ENCODE measurements at places on chromosomes 2 and 18.

GRCh38 chr2:99072551-99072950 is 69.0 kb upstream of the C2orf15 start:
- no peak for DNase-seq

DNA sequence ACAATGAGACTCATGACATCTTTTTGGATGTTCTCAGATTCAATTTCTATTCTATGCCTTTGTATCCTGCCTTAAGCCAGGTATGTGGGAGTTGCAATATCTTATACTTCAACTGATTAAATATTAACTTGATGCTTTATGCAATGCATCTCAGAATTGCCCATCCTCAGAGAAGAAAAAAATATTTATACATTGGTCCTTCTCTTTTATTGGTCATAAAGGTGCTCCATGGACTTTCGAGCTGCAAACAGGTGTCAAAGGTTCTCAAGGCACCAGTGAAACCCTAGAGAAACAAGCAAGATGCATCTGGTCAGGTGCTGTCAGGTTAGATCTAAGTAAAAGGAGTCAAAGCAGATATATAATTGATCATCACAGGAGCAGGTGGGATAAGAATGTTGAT is 690.5 kb downstream of the PLCL1 start:
- no peak for DNase-seq

- no peak for DNase-seq
Observed at GRCh38 chr2:224407241-224407701, 5.4 kb upstream of the FAM124B start.

- peak; percentile 13 for DNase-seq
Observed at GRCh38 chr18:56973487-56973886, 173.4 kb upstream of the BOD1L2 start.

- no peak for DNase-seq
Observed at GRCh38 chr2:73099486-73099885, 13.3 kb downstream of the RAB11FIP5 start.

DNA sequence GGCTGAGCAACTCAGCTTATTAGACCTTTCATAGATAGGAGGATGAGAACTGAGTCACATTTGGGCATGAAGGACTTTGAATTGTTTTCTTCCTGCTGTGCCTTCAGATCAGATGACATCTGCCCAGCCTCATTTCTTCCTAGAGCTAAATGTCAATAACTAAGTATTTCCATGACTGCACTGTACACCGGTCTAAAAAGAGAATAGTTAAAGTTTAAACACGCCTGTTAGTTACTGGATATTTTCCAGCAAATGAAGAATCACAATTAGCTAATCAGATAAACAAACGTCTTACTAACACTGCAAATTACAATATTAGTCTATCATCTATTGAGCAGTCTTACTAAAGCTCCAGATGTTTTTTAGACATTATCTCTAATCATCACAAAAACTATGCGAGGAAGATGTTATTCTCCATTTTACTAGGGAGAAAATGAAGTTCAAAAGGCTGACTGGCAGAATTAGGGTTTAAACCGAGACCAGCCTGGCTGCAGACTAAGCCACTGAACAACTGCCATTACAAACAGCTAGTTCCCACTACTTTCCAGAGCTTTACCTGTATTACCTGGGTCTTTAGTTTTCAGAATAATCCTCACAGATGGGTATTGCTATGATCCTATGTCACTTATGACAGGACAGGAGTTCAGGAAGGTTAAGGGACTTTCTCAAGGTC is 69.4 kb upstream of the ZNF397 start:
- no peak for DNase-seq

GRCh38 chr2:158079672-158080071 is 22.0 kb upstream of the UPP2 start:
- DNase-seq = peak; percentile 58

- no peak for DNase-seq
Observed at GRCh38 chr2:33272001-33272400, 204.4 kb upstream of the RASGRP3 start.

GRCh38 chr18:71471963-71472725 is 1072.0 kb downstream of the CBLN2 start:
- no peak for DNase-seq

DNA sequence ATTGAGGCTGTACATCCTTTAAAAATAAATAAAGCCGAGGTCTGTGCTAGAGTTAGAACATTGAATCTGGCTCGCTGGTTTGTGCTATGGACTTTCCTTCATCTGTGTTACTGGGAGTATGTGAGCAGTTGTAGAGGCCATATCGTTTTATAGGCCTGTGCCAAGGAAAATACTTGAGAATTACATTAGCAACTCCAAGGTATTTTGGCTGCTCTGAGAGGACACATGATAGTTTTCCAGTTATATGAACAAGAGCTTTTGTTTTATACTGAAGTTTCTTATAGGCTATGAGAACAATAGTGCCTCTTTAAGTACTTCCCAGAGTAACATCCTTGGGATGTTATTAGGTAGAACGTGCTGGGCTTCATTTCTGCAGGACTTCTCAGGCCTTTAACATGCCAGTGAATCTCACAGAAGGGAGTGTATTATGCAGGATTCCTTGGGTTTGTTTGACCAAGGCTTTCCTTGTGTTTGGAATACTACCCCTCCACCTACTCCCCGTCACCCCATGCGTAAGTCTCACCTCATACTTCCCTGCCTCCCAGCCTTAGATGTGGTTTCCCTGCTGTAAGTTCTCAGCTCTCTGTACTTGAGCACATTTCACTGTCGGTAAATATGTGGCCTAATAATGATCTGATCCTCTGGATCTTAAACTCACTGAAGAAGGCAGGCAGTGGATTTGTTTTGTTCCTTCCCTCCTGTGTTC is 21.0 kb downstream of the TCF7L1 start:
- no peak for DNase-seq

GRCh38 chr18:49500201-49500921 is 13.3 kb upstream of the C18orf32 start:
- DNase-seq = no peak

- no peak for DNase-seq
Observed at GRCh38 chr2:54709336-54709809, 14.1 kb upstream of the EML6 start.

DNA sequence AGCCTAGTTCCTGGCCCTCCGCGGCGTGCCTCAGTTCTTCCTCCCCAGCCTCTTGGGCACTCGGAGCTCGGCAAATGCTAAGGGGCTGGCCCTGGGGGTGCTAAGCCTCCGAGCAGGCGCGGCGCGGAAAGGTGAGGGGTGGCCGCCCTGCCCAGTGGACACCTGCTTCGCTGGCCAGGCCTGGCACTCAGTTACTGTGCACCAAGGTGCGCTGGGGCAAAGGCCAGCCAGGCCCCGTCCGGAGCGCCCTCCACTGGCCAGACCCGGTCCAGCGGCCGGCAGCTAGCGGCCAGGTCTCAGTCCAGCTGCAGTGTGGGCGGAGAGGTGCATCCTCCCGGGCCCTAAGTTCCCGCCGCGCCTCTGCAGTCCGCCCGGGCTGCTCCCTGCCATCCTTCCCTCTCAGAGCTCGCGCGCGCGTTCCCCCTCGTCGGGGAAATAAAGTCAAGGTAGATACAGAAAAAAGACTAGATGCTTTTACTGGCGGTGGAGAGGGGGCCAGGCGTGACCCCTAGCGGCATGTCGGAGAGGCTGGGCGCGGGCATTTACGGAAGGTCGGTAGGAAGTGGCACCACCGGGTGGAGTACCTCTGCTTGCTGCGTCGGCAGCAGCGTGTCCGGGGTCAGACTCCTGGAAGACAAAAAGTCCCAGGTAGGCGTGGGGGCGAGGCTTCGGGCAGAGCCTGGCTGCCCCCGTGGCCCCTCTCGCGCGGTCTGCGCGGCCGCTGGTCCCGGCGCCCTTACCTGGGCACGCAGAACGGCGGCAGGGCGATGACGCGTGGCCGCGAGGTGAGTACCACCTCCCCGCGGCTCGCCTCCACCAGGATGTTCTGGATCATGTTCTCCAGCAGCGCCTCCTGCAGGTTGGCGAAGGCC is 9.4 kb upstream of the CRYBA2 start:
- DNase-seq = no peak

GRCh38 chr18:58527285-58527951 is 101.5 kb downstream of the ALPK2 start:
- DNase-seq = no peak

- DNase-seq = no peak
Observed at GRCh38 chr18:74277296-74277695, 14.5 kb downstream of the CYB5A start.

DNA sequence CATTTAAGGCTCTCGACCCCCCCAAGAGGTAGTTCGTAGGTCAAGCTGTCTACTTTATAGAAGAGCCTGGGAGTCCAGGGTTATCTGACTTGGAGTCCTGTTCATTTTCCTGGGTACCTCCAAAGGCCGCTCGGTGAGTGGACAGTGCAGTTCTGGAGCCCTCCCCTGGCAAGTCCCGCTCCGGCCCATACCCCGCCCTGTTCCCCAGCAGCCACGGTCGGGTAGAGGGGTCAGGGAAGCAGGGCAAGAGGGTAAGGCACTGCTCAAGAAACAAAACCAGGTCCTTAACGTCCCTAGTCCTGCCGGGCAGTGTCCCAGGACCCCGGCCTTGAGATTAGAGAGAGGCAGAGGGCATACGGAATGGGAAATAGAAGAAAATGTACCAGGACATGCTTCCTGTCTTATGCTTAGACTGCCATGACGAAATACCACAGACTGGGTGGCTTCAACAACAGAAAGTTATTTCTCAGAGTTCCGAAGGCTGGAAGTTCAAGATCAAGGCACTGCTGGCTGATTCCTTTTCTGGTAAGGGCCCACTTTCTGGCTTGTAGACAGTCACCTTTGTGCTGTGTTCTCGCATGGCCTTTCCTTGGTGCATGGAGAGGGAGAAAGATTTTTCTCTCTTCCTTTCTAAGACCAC is 5.4 kb upstream of the HPCAL1 start:
- DNase-seq = no peak

GRCh38 chr2:223366566-223366965 is 235.6 kb downstream of the SCG2 start:
- no peak for DNase-seq

- no peak for DNase-seq
Observed at GRCh38 chr18:1253827-1254226, 349.2 kb downstream of the ADCYAP1 start.

GRCh38 chr2:173286153-173286809 is 68.4 kb upstream of the CDCA7 start:
- no peak for DNase-seq

- DNase-seq = no peak
Observed at GRCh38 chr2:73291461-73292315, 1.7 kb downstream of the EGR4 start.

- DNase-seq = no peak
Observed at GRCh38 chr2:160427629-160428404, 65.8 kb downstream of the RBMS1 start.

- DNase-seq = peak; percentile 20
Observed at GRCh38 chr2:169767243-169767888, 31.3 kb upstream of the SSB start.

GRCh38 chr2:75424936-75425619 is 135.7 kb downstream of the EVA1A start:
- DNase-seq = peak; percentile 16

DNA sequence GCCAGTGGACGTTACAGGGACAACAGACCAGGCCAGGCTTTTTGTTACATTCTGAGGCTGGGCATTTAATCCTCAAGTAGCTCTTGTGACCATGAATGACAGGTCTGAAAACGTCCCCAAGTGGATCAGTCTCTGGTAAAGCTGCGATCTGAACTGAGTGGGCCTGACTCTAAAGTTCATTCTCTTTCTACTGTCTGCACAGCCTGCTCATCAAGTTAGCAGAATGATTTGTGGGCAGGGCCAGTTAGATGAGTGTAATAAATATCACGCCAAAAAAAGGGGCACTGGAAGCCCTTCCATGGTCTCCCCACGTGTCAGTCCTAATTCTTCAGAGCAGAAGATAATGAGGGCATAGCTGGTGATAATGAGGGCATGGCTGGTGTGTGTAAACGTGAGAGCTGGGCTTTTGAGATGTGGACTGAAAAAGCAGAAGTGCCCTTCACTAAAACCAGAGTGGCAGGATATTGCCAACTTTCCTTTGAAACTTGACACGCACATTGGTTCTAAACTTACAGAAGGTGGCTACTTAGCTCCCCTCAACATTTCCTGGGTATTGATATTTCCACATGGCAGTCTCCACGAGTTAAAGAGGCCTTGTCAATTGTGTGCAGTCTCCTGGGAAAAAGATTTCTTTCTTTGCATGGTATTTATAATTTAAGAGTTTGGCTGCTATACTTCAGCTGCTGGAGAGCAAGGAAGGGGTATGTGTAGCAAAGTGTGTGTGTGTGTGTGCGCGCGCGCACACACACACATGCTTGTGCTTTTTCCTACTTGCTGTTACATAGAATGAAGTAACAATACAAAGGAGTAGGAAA is 72.7 kb upstream of the LYPD6B start:
- no peak for DNase-seq

DNA sequence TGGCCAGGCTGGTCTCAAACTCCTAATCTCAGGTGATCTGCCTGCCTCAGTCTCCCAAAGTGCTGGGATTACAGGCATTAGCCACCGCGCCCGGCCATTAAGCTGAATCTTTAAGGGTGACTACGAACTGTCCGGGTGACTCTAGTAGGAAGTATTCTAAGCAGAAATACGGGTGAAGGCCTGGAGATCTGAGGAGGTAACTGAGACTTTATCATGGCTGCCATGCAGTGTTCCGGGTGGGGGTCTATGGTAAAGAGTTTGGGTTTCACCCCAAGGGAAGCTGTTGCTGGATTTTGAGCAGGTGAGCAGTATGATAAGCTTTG is 20.1 kb upstream of the ROCK2 start:
- no peak for DNase-seq

- DNase-seq = no peak
Observed at GRCh38 chr18:3661989-3662388, 212.0 kb downstream of the TGIF1 start.

DNA sequence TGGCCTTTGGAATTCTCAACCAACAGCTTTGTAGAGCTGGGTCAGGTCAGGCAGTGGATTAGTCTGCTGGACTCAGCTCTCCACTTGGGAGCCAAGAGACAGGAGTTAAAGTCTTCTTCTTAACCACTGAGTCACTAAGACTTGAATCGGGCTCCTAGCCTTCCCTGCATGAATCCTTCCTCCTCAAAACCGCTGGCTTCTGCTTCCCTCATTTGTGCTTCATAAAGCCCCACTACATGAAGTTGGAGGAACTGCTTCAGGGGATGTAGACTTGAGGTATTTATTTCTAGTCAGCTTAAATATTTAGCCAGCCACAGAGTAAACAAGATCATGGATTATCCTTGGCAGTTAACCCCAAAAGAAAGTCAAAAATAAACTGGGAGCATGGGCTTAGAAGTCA is 536.3 kb upstream of the TNP1 start:
- no peak for DNase-seq

- peak; percentile 46 for DNase-seq
Observed at GRCh38 chr2:73163483-73164367, 38.6 kb upstream of the NOTO start.
